ENCODE measurements at places on chromosomes 6 and 20. TPM values are rescaled to one million over a fixed set of nuclear protein-coding genes. Genes with fewer than 3 reads are reported as not detected.

The OPN5 gene
- not detected for total RNA-seq

The HSPA1L gene
- 2.3 TPM for total RNA-seq

The AIF1 gene
- total RNA-seq: 117 TPM

The CLIC5 gene
- 1.8 TPM for total RNA-seq

The LSM2 gene
- total RNA-seq: 173 TPM

The NKAPL gene
- not detected for total RNA-seq

DNA sequence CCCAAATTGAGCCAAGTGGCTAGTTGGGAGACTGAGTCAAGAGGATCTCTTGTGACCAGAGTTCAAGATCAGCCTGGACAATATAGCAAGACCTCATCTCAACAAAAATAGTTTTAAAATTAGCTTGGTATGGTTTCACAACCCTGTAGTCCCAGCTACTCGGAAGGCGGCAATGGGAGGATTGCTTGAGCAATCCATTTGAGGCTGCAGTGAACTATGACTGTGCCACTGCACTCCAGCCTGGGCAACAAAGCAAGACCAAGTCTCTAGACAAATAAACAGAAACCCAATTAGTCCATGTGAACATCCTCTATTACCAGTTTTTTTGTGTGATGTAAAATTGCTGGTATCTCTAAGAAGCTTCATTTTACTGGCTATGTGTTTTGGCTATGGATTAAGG lies 106.2 kb downstream of the TULP4 start:
- no peak for DNase-seq

GRCh38 chr20:4017051-4017712 lies 1.8 kb upstream of the RNF24 start:
- no peak for DNase-seq

- no peak for DNase-seq
These were observed 23.7 kb upstream of the MAP3K4 start for GRCh38 chr6:160967833-160968232.

DNA sequence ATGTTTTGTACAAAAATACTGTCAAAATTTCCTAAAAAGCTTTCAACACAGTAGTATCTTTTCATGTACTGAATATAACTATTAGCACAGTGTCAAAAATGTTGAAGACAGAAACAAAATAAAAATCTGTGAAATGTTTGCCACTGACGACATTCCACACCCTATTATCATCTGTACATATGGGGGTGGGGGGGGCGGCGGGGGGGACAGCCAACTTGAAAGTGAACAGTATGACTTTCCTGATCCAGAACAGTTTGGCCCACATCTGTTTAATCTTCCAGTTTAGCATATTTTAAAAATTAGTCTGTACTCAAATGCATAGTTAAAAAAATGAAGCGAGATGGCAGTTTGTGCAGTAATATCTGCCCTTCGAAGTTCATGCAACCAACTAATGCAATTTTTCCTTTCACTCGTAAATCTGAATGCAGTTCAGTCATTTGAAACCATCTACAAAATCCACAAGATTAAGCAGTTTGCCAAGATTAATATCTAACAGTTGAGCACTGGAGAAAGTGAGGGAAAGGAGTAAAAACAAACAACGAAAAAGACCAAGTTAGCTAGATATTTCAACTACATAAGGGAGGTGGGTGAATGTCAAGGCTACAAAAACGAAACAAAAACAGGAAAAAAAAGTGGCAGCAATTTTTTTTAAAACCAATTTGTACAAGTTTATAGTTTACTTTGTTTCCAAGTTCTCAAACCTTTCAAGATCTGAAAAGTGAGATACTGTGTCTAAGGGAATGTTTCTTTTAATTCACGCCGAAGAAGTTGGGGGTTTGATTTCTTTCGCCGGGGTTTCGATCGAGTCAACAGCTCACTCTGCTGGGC lies 1.9 kb downstream of the CITED2 start:
- DNase-seq: no peak

DNA sequence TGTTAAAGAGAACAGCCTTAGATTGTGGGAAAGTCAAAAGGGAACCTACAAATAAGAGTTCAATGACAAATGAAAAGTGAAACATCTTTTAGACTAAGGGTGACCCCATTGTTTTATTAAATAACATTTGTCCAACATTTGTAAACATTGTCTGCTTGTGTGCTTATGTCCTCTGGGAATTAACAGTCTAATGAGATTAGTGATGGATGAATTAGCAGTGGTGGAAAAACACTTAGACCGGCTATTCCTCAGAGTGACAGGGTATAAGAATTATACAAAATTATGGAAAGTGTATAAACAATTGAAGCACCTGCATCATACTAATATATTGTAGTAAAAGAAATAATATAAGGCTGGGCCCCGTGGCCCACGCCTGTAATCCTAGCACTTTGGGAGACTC lies 29.3 kb upstream of the HFE start:
- DNase-seq: no peak

Measured in activated naive CD4-positive, alpha-beta T cell treated with anti-CD3 and anti-CD28 coated beads, Interleukin-2, amount 50 U/mL, for 72 hours (primary cell).